T-cell (primary cell): ENCODE measurements at places on chromosomes 2 and 18.

- no peak for DNase-seq
Observed at GRCh38 chr2:6177811-6178210, 485.6 kb downstream of the SOX11 start.

DNA sequence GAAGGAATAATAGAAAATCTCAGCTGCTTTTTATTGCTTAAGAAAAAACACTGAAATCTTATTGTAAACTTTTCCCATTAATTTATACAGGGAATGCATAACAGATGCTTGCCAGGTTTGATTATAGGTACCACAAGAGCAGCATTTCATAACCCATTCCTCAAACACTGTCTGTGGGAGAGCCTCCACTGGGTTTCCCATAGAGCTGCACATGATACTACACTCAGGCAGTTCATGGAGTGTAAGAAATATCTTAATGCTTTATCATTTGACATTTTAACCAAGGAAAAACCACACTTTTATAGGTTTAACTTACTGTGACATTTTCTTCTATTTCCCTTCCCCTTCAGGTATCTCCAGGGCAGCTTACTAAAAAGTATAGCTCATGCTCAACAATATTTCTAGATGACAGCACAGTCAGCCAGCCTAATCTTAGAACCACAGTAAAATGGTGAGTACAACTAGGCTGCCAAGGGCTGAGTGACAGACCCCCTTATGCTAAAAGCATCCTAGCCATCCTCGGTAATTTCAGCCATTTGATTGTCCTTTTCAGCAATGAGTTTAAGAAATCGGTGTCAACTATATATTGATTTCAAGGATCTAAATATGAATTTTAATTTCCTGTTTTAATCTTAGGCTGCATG is 22.3 kb downstream of the CCNYL1 start:
- DNase-seq: no peak

- no peak for DNase-seq
Observed at GRCh38 chr18:2986150-2986865, 26.6 kb downstream of the LPIN2 start.

DNA sequence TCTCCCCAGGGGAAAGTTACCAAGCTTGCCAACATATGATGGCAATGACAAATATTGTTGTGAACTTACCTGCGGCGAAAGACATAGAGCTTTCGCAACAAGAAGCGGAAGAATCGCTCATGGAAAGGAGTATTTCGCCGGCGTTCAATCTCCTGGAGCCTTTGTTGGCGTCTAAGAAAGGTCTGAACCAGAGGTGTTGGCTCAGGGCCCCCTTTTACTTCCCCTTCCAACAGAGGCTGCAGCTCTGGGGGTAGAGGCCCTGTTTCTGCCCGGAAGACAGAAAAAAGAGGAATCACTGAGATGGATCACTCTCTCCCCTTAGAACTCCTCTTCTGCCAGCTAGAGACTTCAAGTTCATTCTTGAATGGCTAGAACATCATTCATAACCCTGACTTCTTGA is 10.8 kb downstream of the GGCX start:
- DNase-seq: no peak

GRCh38 chr2:238467792-238468191 is 41.1 kb downstream of the ASB1 start:
- DNase-seq: no peak

DNA sequence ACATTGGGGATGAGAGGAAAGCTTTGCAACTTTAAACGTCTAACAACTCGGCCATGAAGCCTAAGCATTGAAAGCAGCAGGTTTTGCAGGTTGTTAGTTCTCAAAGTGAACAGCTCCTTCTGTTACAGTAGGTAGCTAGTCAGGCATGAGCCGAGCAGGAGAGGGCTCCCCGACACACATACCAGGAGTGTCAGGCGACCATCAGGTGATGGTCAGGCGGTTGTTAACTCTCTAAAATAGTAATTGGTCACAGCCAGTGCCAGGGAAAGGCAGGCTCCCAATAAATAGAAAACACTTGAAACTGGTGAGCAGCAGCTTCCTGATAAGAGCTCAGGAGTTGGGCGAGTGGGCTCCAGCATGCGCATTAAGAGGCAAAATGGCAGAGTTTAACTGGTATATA is 53.5 kb upstream of the DAPL1 start:
- DNase-seq: no peak

DNA sequence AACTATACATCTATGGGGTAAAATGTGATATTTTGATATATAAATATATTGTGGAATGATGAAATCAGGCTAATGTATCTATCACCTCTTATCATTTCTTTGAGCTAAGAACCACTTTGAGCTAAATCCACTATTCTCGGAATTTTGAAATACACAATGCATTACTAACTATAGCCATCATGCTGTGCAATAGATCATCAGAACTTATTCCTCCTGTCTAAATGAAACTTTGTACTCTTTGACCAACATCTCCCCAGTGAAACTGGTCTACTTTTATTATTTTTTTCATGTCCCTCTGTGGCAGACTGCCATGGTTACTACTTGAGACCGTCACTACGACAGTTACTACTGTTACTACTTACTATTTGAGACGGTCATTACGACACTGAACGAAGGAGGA is 11.4 kb downstream of the PECR start:
- DNase-seq: no peak

- DNase-seq: no peak
Observed at GRCh38 chr2:26646986-26647672, 6.0 kb upstream of the CIB4 start.

- DNase-seq: no peak
Observed at GRCh38 chr2:17643031-17643615, 102.6 kb downstream of the VSNL1 start.

GRCh38 chr2:31168291-31168690 is 30.1 kb upstream of the GALNT14 start:
- no peak for DNase-seq

DNA sequence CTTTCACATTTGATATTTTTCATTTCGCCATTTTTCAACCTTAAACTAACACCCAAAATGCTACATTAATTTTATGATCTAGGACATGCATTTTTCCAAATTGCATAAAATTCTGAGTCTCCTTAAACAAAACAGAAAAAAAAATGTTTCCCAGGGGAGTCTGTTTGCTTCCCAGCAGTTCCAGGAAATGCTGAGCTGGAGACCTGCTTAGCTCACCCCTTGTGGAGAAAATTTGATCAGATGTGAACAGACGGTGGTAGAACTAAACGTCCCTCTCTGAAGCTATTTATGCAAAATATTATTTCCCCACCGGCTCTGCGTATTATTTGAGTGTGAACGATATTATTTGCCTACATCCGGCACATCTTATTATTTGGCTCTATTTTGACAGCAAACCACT is 74.9 kb upstream of the AGAP1 start:
- no peak for DNase-seq

DNA sequence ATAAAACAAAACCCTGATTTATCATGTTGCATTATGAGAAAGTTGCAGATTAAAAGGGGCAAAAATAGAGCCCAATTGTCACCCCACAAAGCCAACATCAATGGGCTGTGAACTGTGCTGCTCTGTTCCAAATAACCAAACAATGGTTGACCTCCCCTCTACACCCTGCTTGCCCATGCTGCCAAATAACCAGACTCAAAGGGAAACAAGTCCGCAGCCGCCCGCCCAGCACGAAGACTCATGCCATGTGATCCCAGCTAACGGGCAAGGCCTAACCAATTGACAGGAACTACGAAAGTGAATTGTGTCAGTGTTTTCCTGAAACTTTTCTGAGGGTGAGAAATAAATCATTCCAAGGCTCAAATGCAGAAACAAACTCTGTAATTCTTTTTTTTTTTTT is 97.9 kb upstream of the RIOK3 start:
- no peak for DNase-seq

- DNase-seq: no peak
Observed at GRCh38 chr2:218327451-218328210, 29.0 kb upstream of the CATIP start.

DNA sequence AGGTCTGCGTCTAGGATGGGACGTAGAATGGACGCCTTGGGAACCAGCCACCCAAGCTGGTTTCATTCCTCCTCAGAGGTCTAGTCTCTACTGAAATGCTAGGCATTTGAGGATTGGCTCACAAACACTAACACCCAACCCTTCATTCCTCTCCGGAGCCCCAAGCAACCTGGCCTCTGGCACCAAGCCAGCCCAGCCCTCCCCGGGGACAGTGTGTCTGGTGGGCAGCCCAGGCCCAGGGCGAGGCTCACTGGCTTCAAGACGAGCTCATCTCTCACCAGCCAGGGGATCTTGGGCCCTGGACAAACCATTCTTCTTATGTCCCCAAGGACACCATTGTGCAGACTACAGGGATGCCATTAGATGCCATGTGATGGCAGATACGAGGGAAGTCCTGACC is 182.5 kb downstream of the CTIF start:
- DNase-seq: no peak

DNA sequence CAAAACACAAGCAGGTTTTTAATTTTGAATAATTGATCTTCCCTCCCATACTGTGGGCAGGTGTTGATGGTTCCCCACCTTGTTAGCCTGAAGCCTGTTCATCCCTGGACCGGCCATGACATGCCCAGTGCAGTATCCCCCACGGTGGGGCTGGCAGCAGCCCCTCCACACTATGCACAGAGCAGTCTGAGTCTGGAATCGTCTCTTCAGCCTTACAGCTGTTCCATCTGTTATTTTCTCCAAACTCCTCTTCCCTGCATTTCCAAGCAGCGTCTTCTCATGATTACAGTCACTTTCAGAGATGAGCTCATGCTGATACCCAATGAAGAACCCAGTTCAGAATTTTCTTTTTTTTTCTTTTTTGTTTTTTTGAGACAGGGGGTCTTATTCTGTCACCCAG is 68.2 kb downstream of the ADI1 start:
- DNase-seq: no peak

DNA sequence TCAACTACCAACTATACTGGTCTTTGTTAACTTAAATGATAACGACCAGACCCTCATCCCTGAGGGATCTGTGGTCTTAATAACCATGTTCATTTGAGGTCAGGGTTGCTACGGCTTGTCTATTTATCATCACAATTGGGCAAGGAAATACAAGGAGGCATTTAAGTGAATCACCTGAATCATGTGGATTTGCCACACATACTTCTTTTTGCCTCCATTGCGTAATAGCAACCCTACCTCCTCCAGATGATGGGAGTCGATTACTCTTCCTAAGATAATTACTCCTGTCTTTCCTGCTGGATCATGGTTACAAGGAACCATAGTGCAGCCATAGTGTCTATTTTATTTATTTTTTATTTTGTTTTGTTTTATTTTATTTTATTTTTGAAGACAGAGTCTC is 42.2 kb downstream of the TAF4B start:
- DNase-seq: no peak

DNA sequence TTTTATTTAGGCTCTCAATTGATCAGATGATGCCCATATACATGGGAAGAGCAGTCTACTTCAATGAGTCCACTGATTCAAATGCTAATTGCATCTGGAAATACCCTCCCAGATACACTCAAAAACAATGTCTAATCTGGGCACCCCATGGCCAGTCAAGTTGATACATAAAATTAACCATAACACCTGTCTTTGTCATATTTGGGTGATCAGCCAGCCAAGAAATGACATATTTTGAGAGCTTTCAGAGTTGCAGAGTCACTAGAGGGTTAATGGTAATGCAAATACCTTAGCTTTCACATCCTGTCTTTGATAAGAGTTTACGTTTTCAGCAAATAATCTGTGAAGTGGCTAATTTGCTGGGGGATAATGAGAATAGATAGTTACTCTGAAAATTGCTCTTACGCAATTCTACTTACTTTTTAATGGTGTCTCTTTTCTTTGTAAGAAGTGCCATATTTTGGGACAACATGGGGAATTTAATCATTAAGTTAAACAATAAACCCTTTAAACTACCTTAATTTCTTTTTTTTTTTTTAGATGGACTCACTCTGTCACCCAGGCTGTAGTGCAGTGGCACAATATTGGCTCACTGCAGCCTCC is 49.1 kb downstream of the CCDC195 start:
- no peak for DNase-seq

- no peak for DNase-seq
Observed at GRCh38 chr2:219851801-219852481, 224.5 kb downstream of the SLC4A3 start.

- DNase-seq: no peak
Observed at GRCh38 chr2:11458753-11459152, 7.2 kb downstream of the E2F6 start.

- no peak for DNase-seq
Observed at GRCh38 chr2:160308915-160309314, 108.8 kb upstream of the ITGB6 start.
